Neural crest cell (in vitro differentiated cells): ENCODE measurements at places on chromosomes 7 and 10.
A peak's percentile ranks its signal among the peaks of the same experiment; 100 is the strongest.

DNA sequence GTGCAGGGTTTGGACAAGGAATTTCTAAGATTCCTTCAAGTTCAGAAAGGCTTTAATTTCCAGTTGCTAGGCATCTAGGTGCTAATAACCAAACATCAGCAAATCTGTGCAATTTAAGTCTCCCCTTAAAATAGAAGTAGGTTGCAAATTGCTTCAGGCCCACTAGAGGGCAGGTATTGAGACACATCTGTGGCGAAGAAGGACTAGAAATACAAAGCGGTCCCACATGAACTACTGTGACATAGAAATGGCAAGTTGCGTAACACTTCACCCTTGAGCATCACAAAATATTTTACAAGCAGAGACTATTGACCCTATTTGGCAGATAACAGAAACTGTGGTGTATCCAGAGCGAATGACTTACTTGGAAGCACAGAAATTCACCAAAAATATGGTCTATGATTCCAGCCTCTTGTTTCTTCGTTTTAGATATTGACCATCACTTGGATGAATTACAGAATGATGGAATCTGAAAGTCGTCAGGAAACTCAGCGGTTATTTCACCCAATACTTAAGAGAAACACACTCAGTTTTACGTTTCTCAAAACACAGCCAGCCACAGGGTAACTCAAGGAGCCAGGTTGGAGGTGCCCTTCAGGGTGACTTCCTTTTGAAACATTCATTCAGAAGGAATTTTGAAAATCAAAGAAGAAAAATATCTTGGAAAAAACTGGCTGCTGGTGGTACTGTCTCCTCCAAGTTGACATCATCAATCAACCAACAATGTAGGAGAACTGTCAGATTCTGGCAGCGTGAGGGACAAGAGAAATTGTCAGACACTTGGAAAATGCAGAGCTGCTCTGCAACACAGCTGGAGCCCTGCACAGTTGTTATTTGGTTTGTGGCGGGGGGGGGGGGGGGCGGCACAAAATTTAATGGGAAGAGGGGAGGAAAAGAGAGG, 256.3 kb upstream of the MINDY3 start:
- peak; percentile 8 for DNase-seq

DNA sequence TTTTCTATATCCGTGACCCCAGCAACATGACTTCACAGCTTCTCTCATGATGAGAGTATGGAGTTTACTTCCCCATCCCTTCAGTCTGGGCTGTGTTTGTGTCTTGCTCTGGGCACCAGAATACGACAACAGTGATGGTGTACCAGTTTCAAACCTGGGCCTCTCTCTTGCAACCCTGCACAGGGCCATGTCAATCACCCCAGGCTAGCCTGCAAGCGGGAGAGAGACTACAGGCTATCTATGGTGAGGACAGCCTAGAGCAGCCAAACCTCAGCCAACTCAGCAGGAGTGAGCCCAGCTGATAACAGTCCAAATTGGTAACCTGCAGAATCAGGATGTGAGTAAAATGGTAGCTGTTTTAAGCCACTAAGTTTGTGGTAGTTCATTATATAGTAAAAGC, 235.8 kb downstream of the CHCHD3 start:
- DNase-seq, result no peak

DNA sequence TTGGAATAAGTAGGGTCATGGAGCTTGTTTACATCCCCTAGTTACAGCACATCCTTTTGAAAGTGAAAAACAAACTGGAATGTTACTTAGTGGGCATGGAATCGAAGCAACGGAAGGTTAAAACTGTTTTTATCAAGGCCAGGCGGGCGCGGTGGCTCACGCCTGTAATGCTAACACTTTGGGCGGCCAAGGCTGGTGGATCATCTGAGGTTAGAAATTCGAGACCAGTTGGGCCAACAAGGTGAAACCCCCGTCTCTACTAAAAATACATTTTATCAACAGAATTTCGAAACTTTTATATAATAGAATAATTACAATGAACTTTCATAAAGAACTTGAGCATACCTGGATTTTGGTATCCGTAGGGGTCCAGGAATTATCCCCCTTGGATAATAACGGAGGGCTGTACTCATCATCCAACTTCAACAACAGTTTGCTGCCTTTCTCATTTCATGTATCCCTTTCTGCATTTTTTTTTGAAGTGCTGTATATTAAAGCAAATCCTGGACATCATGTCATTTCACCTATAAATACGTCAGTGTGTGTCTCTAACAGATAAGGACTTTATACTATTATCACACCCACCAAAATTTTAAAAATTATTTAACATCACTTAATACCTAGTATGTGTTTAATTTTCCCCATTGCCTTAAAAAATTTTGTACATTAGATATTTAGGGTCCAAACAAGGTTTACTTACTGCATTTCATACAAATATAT, 1.3 kb upstream of the TMED4 start:
- DNase-seq, result no peak

GRCh38 chr7:108129018-108129965, 869 bp downstream of the LAMB4 start:
- DNase-seq, result no peak

- DNase-seq, result no peak
These were observed 594.2 kb upstream of the NRG3 start for GRCh38 chr10:81280497-81281479.

GRCh38 chr7:80335511-80336231, 176.2 kb downstream of the GNAT3 start:
- DNase-seq, result no peak

- DNase-seq, result no peak
These were observed 1168.4 kb downstream of the GATA3 start for GRCh38 chr10:9222917-9223316.

GRCh38 chr7:41698726-41699125, 4.2 kb downstream of the INHBA start:
- DNase-seq, result no peak

DNA sequence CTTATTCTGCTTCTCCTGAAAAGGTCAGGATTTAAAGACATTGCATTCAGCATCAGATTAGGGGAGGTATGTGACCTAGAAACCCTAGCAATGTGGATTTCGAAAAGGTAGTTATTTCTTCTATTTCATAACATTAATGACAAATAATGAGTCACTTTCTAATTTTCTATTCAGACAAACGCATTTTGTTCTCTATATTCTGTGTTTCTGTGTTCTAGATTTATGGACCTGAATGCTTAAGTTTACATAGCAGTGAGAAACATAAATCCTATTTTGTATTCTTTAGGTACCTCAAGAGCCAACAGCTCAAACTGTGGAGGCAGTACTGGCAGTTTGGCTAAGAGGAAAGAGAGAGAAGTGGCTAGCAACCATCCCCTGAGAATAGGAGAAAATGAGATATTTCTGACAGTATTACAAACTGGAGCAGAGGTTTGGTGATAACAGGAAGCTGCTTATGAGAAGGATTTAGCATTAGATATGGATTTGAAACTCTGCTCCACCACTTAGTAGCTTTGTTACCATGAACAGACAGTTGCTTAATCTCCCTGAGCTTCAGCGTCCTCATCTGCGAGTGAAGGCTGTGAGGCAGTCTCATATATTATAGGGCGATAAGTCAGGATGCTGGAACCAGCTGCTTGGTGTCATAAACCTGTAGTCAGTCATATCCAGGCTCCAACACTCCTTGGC, 28.2 kb downstream of the CDK14 start:
- no peak for DNase-seq

DNA sequence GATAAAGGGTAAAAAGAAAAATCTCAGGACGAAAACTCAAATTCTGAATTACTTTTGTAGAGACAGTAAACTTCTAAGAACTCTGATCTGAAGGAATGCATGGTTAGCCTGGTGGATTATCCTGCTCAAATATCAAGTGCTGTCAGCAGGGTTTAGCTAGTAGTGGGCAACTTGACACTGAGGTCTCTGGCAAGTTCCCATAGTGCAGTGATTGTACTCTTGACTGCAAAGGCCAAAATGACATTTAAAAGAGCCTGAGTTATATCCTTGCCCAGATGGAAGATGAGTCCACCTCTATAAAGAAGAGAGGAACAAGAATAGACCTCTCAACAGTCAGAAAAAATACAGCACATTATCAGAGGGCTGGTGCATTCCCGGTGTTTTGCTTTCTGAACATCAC, 304.5 kb upstream of the IMMP2L start:
- DNase-seq, result no peak
